NCI-H1092 treated with DMSO at 0.1 percent for 48 hours (cell line): ENCODE measurements at places on chromosomes 5 and 9.

- DNase-seq: peak; percentile 90
Measured at GRCh38 chr5:92641031-92641962, 939.7 kb downstream of the NR2F1-AS1 start.

GRCh38 chr5:76393035-76393680 is 9.9 kb upstream of the IQGAP2 start:
- DNase-seq: no peak

DNA sequence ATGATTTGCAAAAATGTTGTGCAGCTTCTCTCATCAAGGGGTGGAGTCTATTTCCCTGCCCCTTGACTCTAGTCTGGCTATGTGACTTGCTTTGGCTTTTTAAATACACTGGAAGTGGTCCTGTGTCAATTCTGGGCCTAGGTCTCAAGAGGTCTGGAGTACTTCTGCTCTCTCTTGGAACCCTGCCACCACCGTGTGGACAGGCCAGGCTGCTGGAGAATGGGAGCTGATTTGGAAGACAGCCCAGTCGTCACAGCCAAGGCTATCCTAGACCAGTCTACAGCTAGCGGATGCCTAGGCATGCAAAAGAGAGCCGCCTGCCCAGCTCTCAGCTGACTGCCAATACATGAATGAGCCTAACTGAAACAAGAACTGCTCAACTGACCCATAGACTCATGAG is 56.7 kb upstream of the CLINT1 start:
- DNase-seq: peak; percentile 93

- no peak for DNase-seq
Measured at GRCh38 chr5:177353093-177353492, 1.6 kb upstream of the LMAN2 start.

GRCh38 chr9:80498001-80498555 is 926.3 kb downstream of the TLE4 start:
- DNase-seq: no peak

DNA sequence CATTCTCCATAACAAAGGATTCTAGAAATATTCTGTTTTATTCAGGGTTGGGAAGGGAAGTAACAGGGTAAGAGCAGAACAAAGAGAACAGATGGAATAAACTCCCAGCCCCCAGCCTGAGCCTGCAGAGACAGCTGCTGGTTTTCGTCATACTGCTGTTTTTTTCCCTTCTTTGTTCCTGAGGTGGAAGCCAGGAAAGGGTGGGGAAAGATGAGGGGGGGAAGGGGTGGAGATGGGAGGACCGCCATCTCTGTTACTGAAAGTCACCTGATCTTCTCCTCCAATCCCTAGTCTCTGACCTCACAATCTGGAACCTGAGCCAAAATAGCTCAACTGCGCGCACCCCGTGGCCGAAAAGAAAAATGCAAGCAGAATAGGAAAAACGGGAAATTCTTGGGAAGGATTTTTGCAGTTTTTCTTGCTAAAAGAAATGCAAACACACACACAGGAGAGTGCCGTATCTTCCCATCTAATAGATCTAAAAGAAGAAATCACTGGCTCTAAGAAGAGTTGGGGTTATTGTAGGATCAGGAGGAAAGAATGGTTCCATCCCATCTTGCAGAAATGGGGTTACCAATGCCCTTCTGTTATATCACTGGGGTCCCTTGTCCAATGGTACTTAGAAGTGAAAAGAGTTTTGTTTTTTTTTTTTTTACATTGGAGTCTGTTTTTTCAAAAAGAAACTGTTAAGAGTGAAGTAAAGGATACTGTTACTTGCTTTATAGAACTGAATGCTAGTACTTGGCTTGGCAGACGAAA is 57.9 kb downstream of the DIAPH1 start:
- peak; percentile 94 for DNase-seq

GRCh38 chr5:72921886-72922285 is 34.0 kb upstream of the FCHO2 start:
- no peak for DNase-seq

GRCh38 chr9:93815677-93816076 is 139.5 kb downstream of the BARX1 start:
- DNase-seq: no peak

DNA sequence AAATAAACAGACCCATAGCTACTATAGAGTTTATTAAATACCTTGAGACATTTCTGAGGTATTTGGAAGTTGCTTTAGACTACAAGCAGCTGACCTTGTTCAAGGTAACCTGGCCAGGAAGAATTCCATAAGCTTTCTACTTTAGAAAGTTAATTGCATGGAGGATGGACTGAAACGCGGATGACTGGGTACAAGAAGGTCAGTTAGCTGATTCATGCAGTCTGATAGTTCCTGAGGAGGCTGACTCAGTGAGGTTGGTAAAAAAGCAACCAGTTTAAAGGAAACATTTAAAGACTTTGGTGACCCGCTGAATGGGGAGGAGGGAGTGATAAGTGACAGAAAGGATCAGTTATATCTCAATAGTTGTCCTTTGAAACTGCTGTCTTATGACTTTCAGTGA is 670.1 kb upstream of the CDH9 start:
- DNase-seq: no peak

DNA sequence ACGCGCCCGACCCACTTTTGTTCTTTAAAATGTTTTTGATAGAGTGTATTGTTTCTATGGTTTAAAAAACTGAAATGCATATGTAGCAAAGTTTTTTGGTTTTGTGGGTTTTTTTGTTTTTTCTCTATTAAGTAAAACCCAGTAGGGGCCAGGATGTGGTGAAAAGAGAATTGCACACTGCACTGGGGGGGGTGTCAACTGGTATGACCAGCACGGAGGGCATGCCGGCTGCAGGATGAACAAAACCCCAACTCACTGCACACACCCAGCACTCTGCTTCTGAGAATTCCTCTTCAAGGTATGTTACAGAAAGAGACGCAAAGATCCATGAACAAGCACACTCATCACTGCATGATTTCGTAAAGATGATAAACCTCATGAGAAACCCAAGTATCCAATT is 75.0 kb downstream of the STK10 start:
- no peak for DNase-seq

DNA sequence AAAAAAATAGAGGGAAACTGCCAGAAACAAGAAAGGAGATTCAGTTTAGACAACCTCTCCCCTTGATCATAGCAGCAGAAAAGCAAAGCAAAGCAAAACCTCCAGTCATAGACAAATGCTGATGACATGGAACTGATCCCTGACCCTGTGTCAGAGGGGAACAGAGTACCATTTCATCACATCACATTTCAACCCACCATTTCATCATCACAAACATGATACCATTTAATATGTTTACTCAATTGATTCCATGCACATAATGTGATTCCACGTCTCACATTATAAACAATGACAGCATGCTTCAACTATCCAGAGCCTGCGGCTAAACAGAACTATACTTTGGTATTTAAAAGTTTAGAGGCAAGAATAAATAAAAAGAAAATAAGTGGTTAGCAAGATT is 28.7 kb upstream of the ACOT12 start:
- no peak for DNase-seq

DNA sequence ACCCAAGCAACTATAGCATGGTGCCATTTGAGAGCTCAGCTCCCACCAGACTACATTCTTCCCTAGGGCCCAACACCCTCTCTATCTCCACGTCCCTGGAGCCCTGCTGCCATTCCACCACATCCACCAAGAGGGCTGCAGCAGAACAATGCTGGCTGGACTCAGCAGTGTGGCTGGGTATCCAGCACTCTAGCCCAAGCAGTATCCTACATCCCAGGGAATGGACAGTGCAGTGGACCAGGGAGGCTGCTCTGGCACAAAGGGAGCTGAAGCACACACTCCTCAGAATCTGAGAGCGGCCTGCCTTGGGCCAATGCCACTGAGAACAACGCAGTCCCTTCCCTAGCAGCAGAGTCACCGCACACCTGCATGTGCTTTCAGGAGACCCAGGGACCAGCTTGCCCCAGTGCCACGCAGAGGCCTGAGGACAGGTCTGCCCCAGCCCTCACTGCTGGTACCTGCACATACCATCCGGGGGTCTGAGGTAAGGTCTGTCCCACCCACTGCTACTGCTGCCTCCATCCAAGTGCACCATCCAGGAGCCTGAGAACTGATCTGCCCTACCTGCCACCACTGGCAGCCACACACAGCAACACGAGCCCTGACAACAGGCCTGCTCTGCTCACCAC is 95.9 kb downstream of the ZDHHC21 start:
- no peak for DNase-seq

GRCh38 chr9:89006996-89007967 is 16.0 kb downstream of the S1PR3 start:
- no peak for DNase-seq

DNA sequence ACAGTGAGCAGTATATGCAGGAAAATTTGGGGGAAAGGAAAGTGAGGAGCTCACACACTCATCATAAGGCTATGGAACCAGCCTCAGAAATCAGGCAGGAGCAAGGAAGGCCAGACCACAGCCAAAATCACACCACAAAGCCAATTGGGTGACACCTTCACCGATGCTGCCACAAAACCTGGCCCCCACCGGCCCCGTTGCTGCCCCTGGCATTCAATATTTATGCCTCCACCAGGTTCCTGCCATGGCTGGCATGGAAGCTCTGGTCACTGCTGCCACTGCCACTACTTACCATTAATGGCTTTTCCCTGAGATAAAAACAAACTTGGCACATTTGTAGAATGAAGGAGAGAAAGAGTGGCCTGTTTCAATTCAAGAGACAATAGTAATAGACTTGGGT is 28.7 kb upstream of the RARS1 start:
- DNase-seq: no peak

DNA sequence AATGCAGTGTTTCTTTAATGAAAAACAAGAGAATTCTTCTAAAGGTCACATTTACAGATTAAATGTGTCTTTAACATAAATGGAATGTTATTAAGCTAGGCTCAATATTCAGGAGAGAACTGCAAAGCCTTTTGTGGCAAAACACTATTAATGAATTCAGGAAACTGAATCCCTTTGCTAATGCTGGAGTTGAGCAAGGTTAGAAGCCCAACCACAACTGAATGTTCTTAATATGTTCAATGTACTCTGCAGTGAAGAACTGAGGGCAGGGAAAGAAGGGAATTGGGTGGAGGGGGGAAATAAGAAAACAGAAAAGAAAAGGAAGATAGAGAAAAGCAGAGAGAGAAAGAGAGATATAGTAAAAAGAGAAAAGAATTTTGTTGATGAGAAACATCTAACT is 276.7 kb upstream of the TMEM161B start:
- DNase-seq: no peak

DNA sequence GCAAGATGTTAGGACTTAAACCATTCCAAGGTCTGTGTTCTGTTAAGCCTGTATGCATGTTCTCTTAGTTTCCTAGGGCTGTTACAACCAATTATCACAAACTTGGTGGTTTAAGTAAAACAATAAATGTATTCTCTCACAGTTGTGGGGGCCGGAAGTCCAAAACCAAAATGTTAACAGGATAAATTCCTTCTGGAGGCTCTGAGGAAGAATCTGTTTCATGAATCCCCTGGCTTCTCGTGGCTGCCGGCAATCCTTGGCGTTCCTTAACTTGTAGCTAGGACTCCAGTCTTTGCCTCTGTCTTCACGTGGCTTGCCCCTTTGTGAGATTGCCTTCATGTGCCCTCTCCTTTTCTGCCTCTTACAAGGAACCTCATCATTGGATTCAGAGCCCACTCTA is 30.4 kb downstream of the FEM1C start:
- no peak for DNase-seq

GRCh38 chr5:31452314-31452713 is 79.6 kb downstream of the DROSHA start:
- DNase-seq: no peak

- DNase-seq: no peak
Measured at GRCh38 chr9:125493384-125493783, 213.6 kb downstream of the MAPKAP1 start.

DNA sequence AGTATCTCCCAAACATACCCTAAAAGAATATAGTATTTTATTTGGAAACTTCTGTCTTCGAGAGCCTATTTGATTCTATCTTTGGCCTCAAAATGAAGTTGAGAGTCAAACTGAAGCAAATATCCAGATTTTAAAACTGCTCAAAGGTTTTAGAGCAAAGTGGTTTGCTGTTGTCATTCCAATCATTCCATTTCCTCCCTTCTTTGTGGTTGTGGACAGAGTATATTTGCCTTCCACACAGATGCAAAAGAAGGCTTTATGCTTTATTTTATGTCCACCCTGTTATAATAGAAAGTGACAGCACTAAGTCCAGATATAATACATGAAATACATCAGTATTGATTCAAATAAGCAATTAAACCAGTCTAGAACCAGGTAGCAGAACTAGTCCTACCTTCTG is 12.4 kb downstream of the GZMK start:
- no peak for DNase-seq

- no peak for DNase-seq
Measured at GRCh38 chr5:14713476-14714390, 49.2 kb downstream of the OTULIN start.

GRCh38 chr5:144864118-144864517 is 693.4 kb downstream of the KCTD16 start:
- DNase-seq: peak; percentile 54
